ENCODE measurements at places on chromosomes 1 and 21.

GRCh38 chr1:28534671-28535070 is 18.2 kb upstream of the TRNAU1AP start:
- DNase-seq = no peak

DNA sequence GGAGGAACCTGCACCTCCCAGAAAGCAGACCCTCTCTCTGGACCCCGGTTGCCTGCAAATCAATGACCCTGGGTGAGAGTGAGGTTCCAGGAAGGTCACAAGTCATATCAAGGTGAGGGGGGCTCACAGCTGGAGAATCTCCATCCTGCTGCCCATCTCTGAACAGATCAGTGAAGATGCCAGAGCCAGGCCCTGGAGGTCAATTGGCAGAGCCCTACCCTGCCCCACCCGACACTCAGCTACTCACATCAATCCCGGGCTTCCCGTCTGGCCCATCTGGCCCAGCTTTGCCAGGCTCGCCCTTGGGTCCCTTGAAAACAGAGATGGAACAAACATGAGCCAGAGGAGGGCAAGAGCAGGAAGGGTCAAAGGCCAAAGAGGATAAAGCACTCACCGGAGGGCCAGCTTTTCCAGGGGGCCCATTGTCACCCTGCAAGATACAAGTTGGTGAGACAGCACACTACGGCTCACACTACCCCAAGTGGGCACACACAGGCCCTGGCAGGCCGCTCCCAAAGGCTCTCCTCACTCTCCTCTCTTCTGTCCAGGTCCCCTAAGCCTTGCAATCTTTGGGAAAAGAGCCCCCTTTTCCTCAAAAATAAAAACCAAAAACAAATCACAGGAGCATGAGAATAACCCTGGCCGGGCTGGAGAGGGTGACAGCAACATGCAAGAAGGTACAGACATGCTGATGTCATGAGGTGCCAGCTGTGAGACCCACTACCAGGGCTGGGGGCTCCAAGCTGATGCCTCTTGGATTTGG is 2.9 kb downstream of the COL9A2 start:
- no peak for DNase-seq

GRCh38 chr1:29515170-29515955 is 279.0 kb downstream of the PTPRU start:
- peak; percentile 9 for DNase-seq

- DNase-seq = no peak
Observed at GRCh38 chr1:207841293-207841692, 69.6 kb downstream of the CD34 start.

DNA sequence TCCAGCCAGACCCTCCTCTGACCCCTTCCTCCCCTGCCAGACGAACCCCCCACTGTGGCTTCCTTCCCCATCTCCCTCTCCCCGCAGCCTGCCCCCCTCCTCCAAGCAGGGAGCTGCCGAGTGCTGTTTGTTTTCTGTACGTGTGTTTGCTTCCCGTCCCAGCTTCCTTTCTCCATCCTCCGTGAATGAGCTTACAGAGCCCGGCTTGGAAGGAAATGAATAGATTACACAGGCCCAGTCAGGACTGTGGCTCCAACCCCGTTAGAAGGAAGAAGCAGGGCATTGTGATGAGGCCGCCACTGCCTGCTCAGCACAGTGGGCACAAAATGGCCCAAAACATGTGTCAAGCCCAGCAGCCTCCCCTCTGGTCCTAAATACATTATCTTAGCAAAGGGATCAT is 123.2 kb downstream of the IGSF21 start:
- no peak for DNase-seq

- DNase-seq = no peak
Observed at GRCh38 chr1:153560771-153561465, 4.7 kb downstream of the S100A2 start.

DNA sequence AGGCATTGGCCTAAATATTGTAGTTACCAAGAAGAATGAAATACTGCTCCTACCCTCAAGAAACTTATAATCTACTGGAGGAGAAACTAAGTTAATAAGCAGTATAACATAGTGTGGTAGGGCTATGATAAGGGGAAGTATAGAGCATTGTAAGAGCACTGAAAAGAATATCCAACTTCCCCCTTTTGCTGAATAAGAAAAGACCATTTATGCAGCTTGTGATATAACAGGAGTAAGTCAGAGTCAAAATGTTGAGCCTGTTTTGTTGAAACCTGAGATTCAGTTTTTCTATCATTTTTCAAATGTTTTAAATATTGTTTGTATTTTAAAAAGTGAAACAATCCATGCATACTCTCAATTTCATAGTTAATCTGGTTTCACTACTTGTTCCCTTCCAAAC is 48.3 kb upstream of the FCRL4 start:
- DNase-seq = no peak

DNA sequence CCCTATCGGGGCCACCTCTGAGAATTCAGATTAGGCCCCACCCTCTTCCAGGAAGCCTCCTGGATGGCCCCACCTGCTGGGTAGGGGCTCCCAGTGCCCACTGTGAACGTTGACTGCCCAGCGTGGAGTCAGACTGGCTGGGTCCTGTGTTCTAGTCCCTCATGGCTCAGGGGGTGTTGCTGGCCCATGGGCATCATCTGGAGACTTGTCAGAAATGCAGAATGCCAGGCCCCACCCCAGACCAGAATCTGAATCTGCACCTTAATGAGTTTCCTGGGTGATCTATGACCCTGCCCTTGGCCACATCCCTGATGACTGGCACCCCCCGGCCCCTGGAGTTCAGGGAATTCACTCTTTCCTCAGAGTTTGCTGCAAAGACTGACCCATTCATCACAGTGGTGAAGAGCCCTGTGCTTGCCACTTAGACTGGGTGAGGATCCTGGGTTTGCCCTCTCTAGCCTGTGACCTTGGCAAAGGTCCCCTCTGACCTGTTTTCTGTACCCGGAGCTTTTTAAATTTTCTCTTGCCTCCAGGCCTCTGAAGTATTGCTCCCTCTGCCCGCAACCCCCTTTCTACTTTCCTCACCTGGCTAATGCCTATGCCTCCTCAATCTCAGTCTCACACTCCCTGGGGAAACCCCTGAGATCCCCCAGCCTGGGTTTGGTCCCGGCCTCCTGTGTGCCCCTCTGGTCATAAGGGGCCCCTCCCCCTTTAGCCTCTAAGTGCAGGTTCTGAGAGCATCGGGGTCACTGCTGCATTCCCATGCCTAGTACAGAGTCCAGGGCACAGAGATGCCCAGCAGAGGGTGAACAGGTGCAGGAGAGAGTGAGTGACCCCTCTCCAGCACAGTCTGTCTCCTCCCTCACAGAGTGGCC is 184.2 kb downstream of the MATN1 start:
- no peak for DNase-seq

DNA sequence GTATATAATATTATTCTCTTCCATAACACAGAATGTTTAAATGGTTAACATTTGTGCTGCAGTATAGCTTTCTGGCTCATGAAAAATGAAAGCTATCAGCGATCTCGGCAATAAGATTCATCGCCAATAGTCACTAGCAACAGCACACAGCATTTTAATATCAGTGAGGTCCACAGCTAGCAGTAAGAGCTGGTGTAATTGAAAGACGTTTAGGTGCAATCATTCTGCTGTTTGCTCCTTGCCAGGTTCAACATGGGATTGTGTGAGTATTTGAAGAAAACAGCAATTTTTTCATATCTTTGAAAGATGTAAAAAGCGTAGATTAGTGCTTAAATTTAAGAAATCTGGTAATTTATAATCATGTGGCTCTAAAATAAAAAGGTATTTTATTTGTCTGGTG is 20.1 kb downstream of the PRKACB start:
- no peak for DNase-seq

DNA sequence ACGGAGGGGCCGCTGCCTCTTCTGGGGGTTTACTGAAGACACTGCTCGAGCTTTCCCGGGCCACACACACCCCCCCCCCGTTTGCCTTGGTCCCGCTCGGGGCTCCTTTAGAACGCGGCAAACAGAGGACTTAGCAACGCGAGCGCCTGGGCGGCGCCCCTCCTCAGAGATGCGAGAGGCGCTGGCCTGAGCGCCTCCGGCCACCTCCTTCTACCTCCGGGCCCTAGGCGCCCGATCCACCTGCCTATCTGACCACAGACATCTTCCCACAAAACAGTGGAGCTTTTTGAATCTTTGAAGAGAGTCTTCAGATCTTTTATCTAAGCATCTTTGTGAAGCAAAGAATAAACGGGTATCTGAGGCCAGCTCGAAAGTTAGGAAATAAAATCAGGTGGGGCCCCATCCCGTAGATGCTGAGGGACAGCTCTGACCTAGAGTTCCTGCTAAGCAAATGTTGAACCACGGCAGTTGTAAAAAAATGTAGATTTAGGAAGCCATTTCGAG is 436 bp upstream of the TTLL7 start:
- DNase-seq = peak; percentile 88

- peak; percentile 61 for DNase-seq
Observed at GRCh38 chr1:188782220-188782841, 1695.3 kb downstream of the BRINP3 start.

DNA sequence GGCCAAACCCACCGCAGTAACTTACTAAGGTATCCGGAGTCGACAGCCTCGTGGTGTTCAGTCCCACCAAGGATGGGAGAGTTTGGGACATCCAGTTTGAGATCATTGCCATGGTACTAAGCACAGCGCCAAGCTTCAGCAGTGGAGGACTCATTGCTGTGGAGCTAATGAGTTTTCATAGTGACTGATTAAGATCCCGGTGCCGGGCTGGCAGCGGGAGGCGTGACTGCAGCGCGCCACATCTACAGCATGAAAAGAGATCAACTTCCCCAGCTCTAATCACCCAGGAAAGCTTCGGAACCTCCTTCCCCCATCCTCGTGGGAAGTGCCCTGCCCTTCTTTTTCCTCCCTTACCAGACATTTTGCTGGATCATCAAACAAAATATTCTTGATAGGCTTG is 149.9 kb downstream of the OLFM3 start:
- peak; percentile 48 for DNase-seq

DNA sequence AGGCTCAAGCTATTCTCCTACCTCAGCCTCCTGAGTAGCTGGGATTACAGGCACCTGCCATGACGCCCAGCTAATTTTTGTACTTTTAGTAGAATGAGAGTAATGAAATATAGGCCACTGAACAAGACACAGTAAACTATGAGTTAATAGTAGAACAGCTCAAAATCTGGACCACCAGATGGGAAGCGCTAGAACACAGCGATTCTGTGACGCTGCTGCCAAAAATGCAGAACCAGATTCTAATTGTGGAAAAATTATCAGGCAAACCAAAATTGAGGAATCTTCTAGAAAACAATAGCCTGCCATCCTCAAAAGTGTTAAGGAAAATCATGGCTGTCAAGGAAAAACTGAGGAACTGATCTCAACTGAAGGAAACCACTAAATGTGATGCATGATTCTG is 111.4 kb upstream of the TIAM1 start:
- no peak for DNase-seq

GRCh38 chr1:27686223-27686990 is 14.4 kb upstream of the IFI6 start:
- DNase-seq = no peak

DNA sequence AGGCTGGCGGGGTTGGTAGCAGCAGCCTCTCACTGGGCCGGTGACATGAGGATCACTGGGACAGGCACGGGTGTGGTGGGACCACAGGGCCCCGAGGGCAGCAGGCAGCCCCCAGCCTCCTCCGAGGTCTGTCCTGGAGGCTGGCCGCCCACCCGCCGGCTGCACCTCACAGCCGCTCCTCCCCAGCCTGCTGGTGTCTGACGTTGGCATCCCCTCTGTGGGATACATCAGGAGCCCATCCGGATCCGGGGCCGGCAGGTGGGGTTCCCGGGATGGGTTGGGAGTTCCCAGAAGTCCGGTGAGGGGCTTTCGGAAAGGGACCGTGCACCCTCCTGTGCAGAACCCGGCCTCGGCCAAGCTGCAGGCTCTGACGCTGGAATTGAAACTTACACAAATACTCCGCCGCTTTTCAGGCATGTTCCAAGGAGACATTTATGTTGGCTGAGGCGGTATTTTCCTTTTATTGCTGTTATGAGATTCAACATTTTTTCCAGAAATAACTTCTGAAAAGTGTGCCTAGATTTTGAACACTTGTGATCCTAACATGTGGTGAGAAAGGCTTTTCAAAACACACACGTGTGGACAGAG is 142.1 kb upstream of the ARHGEF16 start:
- DNase-seq = no peak

GRCh38 chr1:228378090-228378872 is 28.4 kb downstream of the TRIM11 start:
- peak; percentile 94 for DNase-seq

- DNase-seq = no peak
Observed at GRCh38 chr1:184542291-184542690, 155.5 kb downstream of the C1orf21 start.

- DNase-seq = no peak
Observed at GRCh38 chr1:87869567-87869966, 540.9 kb downstream of the LMO4 start.

DNA sequence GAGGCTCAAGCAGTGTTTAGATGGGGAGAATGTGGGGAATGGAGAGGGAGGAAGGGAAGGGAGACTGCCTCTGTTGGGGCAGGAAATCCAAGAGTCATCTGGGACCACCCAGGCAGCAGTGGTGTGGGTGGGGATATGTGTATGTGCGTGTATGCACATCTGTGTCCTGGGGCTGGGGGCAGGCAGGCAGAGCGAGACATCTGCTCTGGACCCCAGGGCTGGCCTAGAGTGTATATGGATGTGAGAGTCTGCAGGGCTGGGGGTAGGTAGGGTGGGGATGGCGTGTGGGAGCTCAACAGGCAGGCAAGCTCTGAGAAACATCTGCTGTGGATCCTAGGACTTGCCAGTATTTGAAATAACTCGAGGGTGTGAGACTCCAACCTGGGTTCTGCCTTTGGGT is 3.5 kb downstream of the PTCH2 start:
- DNase-seq = no peak
